Astrocyte of the spinal cord (primary cell): ENCODE measurements at places on chromosomes 5 and 9.

GRCh38 chr9:137828527-137829259 is 48.9 kb upstream of the CACNA1B start:
- peak; percentile 5 for DNase-seq

- DNase-seq = no peak
Measured at GRCh38 chr9:91835216-91835615, 114.8 kb downstream of the ROR2 start.

- peak; percentile 42 for DNase-seq
Measured at GRCh38 chr5:163473635-163474243, 13.3 kb downstream of the HMMR start.

GRCh38 chr5:17355586-17356346 is 138.3 kb downstream of the BASP1 start:
- peak; percentile 74 for DNase-seq

- DNase-seq = no peak
Measured at GRCh38 chr9:92189782-92190535, 74.7 kb upstream of the SPTLC1 start.

GRCh38 chr9:34363619-34364351 is 12.9 kb downstream of the MYORG start:
- DNase-seq = peak; percentile 12

DNA sequence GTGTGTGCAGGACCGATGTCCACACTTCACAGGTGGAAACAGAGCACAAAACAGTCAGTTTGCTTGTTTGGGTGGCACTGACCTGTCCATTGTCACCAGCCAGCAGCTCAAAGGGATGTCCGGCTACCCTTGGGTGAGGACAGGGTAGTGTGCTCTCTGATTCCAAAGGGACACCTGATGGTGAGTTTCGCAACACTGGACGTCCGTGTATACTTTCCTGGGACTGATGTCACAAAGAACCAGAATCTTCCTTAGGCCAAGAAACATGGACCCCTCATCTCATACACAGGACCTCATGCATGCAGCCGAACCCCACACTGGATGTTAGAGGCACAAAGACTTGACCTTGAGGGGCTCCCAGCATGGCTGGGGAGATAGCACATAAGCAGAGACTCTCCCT is 22.2 kb upstream of the CPLX2 start:
- DNase-seq = no peak

- no peak for DNase-seq
Measured at GRCh38 chr5:66969963-66970362, 226.6 kb downstream of the CD180 start.

DNA sequence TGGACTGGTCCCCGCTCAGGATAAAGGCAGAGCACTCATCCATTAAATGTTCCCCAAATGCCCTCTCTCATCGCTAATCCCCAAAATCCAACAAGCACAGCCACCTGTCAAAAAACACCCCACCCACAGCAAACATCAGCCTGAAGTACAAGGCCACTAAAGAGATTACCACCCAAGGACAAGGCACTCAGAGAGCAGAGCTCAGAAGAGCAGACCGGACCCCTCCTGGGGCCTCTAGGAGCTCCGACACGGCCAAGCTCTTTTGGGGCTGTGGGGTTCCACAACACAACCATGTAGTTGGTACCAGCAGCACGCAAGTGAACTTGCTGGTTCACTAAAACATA is 9.8 kb downstream of the VDAC1 start:
- DNase-seq = no peak

GRCh38 chr5:54831233-54831632 is 154.2 kb downstream of the ESM1 start:
- no peak for DNase-seq

DNA sequence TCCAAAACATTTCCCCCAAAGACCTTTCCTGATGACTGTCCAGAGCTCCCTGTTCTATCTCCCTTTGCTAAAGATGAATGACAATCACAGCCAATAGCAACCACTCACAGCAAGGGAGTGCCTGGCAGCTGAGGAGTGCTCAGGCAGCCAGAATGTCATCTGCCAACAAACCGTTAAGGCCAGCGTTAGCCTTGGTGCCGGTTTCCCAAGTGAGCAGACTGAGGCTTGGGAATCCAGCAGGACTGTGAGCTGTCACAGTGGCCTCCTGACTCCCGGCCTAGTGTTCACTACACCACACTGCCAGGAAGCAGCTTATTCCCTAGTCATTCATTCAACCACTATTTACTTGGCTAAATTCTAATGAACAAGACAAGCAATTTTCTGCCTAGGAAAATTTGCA is 24.7 kb downstream of the STK10 start:
- no peak for DNase-seq

DNA sequence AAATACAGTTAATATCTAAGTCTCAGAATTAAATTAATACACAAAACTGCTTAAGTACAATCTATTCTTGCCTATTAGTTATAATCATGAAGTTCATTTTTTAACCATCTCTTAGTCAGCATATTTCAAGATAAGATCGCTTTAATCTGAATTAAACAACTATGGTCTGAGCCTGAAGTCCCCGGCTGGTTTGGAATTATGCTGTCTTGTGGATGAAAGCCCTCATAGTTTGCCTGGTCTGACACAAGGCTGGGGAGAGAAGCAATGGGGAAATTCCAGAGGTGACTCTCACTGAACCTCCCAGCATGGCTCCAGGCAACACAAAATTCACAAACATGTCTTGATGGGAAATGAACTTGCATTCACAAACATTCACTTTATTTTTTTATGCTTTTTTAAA is 28.0 kb upstream of the GRAMD2B start:
- DNase-seq = peak; percentile 72

- no peak for DNase-seq
Measured at GRCh38 chr5:176941951-176942350, 42.8 kb upstream of the HK3 start.

DNA sequence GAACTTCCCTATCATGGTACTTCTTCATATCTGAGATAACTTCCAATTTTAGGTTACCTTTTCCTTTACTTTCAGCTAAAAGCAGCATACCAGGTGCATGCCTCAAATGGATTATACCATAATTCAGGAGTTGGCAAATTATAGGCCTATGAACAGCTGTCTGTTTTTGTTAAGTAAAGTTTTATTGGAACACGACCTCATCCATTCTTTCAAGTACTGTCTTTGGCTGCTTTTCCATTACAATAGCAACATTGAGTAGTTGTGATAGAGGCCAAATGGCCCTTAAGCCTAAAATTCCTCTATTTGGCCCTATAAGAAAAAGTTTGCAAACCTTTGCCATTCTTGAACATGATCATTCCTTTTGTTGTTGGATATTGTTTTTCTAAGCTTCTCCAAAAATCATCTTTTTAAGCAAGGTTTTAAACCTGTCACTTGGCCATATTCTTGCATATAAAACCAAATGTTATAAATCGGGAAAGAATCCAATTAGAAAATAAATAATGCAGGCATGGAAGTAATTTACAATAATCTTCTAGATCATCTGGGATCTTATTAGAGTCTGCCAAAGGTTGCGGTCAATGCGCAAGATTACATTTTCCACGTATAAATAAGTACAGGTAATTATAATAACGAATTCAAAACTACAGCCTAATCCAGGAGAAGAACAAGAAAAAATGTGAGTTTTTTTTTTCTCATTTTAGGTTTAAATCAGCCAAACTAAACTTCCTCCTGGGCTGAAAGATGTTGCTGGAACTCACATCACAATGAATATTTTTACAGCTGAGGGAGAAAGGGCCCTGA is 226.5 kb upstream of the ANKRD55 start:
- DNase-seq = no peak

DNA sequence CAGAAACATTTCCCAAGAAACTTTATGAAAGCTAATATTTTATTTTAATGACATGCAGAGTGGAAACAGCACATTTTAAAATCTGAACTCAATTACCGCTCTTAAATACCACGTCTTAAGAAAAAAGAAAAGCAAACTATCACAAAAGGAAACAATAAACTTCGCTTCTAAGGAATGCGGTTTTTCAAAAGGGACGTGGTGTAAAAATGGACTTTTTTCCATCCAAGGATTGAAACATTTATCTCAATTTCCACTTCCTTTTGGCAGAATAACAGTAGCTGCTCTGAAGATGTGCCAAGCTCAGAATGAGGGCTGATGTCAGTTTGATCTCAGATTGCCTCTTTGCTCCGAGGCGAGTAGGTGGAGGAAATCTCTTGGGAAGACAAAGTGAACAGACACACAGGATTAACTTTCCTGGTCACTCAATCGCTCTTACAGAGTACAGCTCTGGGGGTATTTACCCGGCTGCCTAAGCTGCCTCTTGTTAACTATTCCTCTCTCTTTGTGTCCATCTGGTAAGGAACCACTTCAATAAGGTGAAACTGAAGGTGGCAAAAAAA is 158.5 kb downstream of the TRPM6 start:
- peak; percentile 16 for DNase-seq

DNA sequence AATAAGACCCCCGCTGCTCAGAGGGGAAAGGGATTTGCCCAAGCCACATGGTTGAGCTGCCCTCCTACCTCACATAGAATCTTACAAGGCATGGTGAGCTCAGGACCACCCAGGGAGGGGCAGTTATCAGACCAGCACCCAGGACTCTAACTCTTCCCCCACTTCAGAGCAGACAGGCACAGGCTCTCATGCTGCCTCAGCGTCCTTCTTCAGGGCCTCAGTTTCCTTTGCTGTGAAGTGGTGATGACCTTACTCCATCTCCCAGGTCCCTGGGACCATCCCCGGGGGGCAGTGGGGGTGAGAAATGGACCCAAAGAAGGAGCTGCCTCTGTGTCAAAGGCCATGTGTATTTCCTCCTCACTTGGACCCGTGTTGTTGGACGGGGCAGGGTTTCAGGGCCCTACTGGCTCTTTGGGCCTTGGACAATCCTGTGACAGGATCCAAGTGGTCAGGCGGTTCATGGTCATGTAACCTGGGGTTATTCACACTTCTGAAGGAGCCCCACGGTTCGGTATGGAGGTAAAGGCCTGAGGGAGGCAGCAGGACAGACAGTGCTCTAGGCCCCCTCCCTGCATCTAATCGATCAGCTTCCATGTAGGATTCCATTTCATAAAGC is 31.7 kb upstream of the CSF1R start:
- DNase-seq = no peak

DNA sequence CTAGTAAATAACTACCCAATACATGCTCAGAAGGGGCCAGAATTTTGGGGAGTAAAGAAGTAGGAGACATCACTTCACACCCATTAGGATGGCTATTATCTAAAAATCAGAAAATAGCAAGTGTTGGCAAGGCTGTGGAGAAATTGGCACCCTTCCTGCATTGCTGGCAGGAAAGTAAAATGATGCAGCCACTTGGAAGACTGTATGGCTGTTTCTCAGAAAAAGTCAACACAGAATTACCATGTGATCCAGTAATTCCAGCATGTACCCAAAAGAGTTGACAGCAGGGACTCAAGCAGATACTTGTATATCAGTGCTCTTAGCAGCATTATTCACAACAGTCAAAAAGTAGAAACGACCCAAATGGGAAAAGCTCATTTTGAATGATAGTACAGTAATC is 107.6 kb downstream of the APBA1 start:
- no peak for DNase-seq

DNA sequence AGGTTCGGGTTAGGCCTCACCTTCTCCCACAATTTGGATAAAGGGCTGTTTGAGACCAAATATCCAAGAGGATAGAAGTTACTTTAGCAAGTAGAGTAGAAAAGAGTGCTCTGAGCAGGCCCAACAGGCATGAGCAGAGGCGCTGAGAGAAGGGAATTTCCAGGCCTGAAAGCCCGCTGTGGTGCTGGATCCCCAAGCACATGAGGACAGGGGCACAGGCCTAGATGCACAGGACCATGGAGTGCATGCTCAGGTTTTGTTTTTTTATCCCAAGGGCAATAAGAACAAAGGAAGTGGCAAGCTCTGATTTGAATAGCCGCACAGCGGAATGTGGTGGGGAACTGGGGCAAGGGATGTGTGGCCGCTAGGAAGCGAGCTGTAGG is 33.3 kb downstream of the OSMR start:
- DNase-seq = no peak

- DNase-seq = peak; percentile 79
Measured at GRCh38 chr5:68548959-68549676, 333.6 kb downstream of the PIK3R1 start.

- no peak for DNase-seq
Measured at GRCh38 chr9:20903212-20903611, 128.2 kb downstream of the HACD4 start.

GRCh38 chr9:79020276-79020675 is 551.5 kb upstream of the TLE4 start:
- no peak for DNase-seq

DNA sequence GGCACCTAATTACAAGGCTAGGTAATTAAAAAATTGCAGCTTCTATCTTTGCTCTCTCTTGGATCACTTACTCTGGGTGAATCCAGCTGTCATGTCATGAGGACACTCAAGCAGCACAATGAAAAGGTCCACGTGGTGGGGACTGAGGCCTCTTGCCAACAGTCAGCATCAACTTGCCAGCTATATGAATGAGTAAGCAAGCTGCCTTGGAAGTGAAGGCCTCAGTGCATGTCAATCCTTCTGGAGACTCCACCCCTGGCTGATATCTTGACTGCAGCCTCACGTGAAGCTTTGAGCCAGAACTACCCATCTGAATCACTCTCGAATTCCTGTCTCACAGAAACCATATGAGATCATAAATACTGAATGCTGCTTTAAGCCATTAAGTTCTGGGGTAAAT is 140.5 kb downstream of the SNX18 start:
- DNase-seq = peak; percentile 81

- no peak for DNase-seq
Measured at GRCh38 chr5:125422342-125422741, 675.9 kb upstream of the ZNF608 start.

GRCh38 chr5:141692533-141692888 is 10.5 kb upstream of the ARAP3 start:
- no peak for DNase-seq

- no peak for DNase-seq
Measured at GRCh38 chr5:133890776-133891280, 77.6 kb downstream of the C5orf15 start.

GRCh38 chr5:69024241-69024651 is 69.6 kb upstream of the SLC30A5 start:
- DNase-seq = no peak

DNA sequence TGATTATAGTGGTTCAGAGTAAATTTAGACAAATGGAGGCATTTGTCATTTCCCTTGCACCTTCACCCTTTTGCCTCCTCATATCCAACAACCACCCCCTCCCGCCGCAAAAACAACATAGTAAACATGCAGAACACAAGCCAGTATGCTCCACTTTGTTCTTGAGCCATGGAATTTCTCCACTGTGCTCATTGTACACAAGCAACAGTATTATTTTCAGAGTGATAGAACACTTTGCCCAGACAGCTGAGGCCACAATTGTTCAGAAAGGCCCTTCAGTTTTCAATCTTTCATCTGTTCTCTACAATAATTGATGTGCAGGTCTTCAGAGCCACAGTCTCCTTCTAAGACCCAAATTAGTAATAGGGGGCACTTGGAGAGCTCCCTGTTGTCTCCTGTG is 272.8 kb upstream of the SLC30A5 start:
- DNase-seq = no peak

DNA sequence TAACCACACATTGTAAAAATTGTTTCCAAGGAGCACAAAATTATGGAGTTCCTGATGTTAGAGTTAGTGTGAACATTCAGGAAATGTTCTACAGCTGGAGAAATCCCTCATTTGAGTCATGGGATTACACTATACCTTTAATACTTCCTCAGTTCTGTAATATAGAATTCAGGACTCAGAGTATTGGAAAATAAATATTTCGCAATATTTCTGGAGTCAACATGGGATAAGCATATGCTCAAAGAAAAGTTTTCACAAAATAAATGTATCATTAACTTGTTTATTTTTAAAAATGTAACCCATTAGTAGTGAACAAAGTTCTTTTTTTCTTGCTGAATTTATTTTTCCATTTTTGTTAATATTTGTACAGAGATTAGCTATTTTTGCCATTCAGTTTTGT is 8.6 kb downstream of the CYLC2 start:
- no peak for DNase-seq

GRCh38 chr9:108467653-108468324 is 388.0 kb downstream of the ACTL7B start:
- DNase-seq = no peak
